ENCODE measurements at places on chromosomes 5 and 9. TPM values are rescaled to one million over a fixed set of nuclear protein-coding genes. Genes with fewer than 3 reads are reported as not detected.

GRCh38 chr5:164336906-164337305 lies 831.5 kb downstream of the MAT2B start:
- no peak overlapping the region for H3K27ac ChIP-seq
- H3K36me3 ChIP-seq: no peaks in the 10 kb centered on the region
- no peak overlapping the region for H3K4me3 ChIP-seq
- DNase-seq: no peak
- no peaks in the 10 kb centered on the region for H3K27me3 ChIP-seq

DNA sequence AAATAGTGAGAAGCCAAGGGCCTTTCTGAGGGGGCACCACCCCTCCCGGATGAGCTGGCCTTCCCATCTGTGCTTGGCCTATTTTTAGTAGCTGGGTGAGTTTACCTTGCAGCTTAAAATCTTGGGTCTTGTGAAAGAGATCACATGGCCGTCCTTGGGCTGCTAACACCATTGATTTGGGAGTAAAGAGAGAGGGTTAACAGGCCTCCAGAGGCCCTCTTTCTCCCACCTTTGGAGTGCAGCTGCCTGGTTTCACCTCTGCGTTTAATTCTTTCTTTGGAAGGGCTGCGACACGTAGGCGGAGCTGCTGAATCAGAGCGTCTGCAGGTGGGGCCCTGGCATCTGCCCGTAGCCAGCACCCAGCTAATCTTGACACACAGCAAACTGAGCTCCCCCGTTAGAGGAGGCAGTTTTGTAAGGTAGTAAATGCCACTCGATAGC lies 12.8 kb downstream of the OLFM1 start:
- peaks cover 19% of the 10 kb centered on the region for H3K27me3 ChIP-seq
- H3K4me3 ChIP-seq: no peak overlapping the region
- no peak for DNase-seq
- H3K36me3 ChIP-seq: no peaks in the 10 kb centered on the region
- H3K27ac ChIP-seq: no peak overlapping the region

DNA sequence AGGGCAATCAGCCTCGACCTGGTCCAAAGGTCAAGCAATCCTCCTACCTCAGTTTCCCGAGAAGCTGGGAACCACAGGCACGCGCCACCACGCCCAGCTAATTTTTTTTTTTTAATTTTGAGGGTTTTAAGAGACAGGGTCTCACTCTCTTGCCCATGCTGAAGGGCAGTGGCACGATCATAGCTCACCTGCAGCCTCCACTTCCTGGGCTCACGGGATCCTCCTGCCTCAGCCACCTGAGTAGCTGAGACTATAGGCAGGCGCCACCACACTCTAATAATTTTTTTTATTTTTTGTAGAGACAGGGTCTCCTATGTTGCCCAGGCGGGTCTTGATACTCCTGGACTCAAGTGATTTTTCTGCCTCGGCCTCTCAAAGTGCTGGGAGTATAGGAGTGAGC lies 1.6 kb downstream of the UIMC1 start:
- peak overlapping the region; percentile 91 for H3K27ac ChIP-seq
- DNase-seq: no peak
- no peaks in the 10 kb centered on the region for H3K27me3 ChIP-seq
- peaks cover 10% of the 10 kb centered on the region for H3K36me3 ChIP-seq
- peaks cover 35% of the 10 kb centered on the region for H3K4me1 ChIP-seq

DNA sequence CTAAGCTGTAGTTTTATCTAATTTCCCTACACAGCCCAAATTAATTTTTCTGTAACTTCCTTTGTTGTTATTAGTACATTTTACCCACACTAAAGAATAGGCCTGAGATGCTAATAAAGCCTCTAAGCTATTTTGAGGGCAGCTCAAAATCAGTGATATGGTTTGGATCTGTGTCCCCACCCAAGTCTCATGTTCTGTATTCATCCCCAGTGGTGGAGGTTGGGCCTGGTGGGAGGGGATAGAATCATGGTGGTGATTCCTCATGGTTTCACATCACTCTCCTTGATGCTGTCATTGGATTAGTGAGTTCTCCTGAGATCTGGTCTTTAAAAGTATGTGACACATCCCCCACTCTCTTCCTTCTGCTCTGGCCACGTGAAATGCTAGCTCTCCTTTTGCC lies 27.3 kb downstream of the LURAP1L start:
- peaks cover 6% of the 10 kb centered on the region for H3K36me3 ChIP-seq
- DNase-seq: no peak
- H3K4me3 ChIP-seq: no peak overlapping the region
- H3K27me3 ChIP-seq: no peaks in the 10 kb centered on the region

DNA sequence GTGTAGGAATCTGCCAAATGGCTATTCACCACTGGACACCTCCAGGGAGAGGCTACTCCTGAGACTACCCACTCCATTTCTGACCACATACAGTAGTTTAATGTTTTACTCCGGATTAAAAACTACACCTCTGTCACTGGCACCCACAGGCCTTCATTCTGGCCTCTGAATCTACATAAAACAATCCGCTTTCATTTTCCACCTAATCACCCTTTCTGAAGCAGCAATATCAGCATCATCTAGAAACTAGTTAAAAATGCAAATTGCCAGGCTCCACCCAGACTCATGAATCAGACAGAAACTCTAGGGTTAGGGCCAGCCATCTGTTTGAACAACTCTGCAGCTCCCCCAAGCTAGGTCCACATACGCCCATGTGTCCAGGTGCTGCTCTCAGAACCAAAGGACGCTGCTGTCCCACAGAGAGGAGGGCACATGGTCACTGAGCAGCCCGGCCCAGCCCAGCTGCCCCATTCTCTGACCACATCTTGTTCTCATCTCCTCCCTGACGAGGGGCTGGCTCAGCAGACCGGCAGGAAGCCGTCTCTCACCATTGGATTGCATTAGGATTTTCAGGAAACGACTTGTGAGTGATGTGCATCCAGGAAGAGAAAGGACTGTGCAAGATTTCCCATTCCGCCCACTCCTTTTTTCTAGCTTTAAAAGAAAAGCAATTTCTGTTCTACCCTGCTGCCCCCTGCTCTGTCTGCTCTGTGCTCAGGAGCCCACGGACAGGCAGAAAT lies 34.7 kb downstream of the ADAM19 start:
- H3K27ac ChIP-seq: peak overlapping the region; percentile 77
- DNase-seq: no peak
- peaks cover 67% of the 10 kb centered on the region for H3K4me1 ChIP-seq
- H3K4me3 ChIP-seq: peak overlapping the region; percentile 75
- peaks cover 5% of the 10 kb centered on the region for H3K36me3 ChIP-seq
- H3K27me3 ChIP-seq: no peaks in the 10 kb centered on the region

DNA sequence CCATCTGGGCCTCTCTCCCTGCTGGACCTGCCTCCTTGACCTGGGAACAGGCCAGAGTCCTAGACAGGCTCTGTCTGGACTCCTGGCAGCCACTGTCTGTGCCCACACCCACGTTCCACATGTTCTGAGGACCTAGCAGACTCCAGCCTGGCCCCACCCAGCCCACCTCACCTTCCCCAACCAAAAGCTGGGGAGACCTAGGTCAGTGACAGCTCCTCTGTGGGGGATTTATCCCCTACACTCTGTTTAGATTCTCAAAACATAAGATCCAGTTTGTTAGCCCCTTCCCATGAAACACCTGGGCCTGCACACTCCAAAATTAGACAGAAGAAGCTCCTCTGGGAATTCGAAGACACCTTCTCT lies 59.8 kb upstream of the ADAMTS2 start:
- H3K4me3 ChIP-seq: no peak overlapping the region
- H3K27ac ChIP-seq: no peak overlapping the region
- peaks cover 8% of the 10 kb centered on the region for H3K36me3 ChIP-seq
- no peaks in the 10 kb centered on the region for H3K4me1 ChIP-seq

GRCh38 chr9:137691646-137692351 lies 73.0 kb downstream of the EHMT1 start:
- no peak overlapping the region for H3K4me3 ChIP-seq
- H3K27me3 ChIP-seq: no peaks in the 10 kb centered on the region
- peaks cover 63% of the 10 kb centered on the region for H3K4me1 ChIP-seq
- H3K27ac ChIP-seq: peak overlapping the region; percentile 30
- no peak for DNase-seq

GRCh38 chr5:96651948-96652753 lies 10.0 kb upstream of the CAST start:
- H3K27ac ChIP-seq: no peak overlapping the region
- H3K36me3 ChIP-seq: no peaks in the 10 kb centered on the region
- no peak for DNase-seq
- H3K4me3 ChIP-seq: no peak overlapping the region
- H3K4me1 ChIP-seq: peaks cover 38% of the 10 kb centered on the region

- H3K4me1 ChIP-seq: peaks cover 7% of the 10 kb centered on the region
- H3K4me3 ChIP-seq: no peak overlapping the region
These were observed 109.6 kb downstream of the FGF1 start for GRCh38 chr5:142576303-142576702.

- no peaks in the 10 kb centered on the region for H3K27me3 ChIP-seq
- no peak overlapping the region for H3K4me3 ChIP-seq
- no peak for DNase-seq
- H3K36me3 ChIP-seq: no peaks in the 10 kb centered on the region
These were observed 307.8 kb downstream of the NR2F1-AS1 start for GRCh38 chr5:93273176-93273575.

DNA sequence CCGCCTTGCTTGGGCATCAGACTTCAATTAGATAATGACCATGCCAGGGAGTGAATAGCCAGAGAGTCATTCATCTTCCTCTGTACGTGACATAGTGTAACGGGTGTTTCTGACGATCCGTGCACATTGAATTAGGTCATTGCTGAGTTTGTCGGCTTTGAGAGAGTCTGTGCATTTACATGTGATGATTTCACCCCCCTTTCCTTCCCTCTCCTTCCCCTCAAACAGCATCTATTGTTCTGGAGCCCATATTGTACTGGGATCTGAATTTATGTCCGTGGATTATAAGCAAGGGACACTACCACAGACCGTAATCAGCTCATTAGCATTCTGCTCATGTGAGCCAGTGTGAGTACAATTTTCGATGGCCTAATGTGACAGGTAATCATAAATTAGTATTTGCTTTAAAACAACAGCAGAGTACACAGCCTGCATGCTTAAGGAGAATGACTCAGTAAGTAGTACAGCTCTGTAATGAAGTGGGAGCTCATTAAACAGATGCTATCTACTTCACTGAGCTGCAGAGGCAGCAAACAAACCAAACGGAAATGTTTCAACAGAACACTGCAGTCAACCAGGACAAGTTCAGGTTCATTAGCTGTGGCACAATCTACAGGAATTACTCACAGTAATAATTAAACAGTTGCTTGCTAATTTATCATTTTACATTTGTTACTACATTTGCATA lies 302.1 kb downstream of the CSNK1G3 start:
- no peaks in the 10 kb centered on the region for H3K4me1 ChIP-seq
- no peak overlapping the region for H3K4me3 ChIP-seq
- H3K27me3 ChIP-seq: no peaks in the 10 kb centered on the region

DNA sequence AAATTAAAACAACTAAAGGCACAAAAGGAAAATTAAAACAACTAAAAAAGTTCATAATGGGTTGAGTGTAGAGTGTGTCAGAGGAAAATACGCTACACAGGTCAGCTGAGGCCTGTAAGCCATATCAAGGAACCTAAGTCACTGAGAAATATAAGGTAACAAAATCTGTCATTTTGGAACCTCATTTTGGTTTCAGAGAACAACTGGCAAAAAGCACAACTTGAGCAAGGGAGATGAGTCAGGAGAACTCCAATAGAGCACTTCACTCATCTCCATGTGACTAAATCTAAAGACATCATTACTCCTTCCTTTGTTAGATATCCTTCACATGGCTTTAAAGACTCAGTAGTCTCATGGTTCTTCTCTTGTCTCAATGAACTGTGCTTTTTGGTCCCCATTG lies 269.4 kb upstream of the POU5F2 start:
- DNase-seq: no peak
- H3K27me3 ChIP-seq: no peaks in the 10 kb centered on the region
- H3K4me3 ChIP-seq: no peak overlapping the region
- H3K4me1 ChIP-seq: peaks cover 7% of the 10 kb centered on the region
- no peak overlapping the region for H3K27ac ChIP-seq

GRCh38 chr5:92941806-92942205 lies 639.2 kb downstream of the NR2F1-AS1 start:
- no peaks in the 10 kb centered on the region for H3K4me1 ChIP-seq
- no peak for DNase-seq
- H3K4me3 ChIP-seq: no peak overlapping the region
- no peaks in the 10 kb centered on the region for H3K27me3 ChIP-seq
- no peak overlapping the region for H3K27ac ChIP-seq

GRCh38 chr5:127891942-127892341 lies 188.8 kb downstream of the CCDC192 start:
- H3K4me1 ChIP-seq: no peaks in the 10 kb centered on the region
- H3K36me3 ChIP-seq: no peaks in the 10 kb centered on the region
- H3K27me3 ChIP-seq: peaks cover 8% of the 10 kb centered on the region
- no peak overlapping the region for H3K27ac ChIP-seq
- DNase-seq: no peak
- H3K4me3 ChIP-seq: no peak overlapping the region

Gene PCDHA11
- not detected for total RNA-seq

- no peaks in the 10 kb centered on the region for H3K4me1 ChIP-seq
- no peak overlapping the region for H3K27ac ChIP-seq
- no peak overlapping the region for H3K4me3 ChIP-seq
- DNase-seq: no peak
These were observed 1034.0 kb downstream of the DTWD2 start for GRCh38 chr5:117954331-117954730.

Gene DMRT2
- total RNA-seq: not detected

DNA sequence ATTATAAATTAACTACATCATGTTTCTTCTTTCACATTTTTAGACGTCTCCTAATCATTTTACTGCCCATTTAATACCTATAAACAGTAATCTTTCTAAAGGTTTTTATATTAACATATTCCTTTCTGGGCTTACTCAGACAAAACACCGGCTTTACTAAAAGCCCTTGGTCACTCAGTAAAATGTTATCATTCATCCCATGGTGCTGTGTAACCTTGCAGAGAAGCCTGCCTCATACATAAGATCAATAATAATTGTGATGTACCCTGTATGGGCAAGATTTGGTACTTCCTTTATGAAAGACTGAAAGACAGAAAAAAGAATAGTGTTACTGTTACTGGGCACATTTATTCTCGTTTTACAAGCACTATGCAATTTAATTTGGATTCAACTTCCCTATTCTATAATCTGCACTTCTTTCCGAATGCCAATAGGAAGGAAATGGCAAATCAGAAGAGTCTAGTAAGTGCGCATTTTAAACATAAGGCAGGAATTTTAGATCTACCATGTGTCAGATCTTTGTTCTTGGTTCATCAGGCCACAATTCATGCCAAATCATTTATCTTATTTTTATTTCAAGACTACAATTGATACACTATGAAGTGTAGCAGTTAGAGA lies 522.2 kb downstream of the CSNK1G3 start:
- no peak overlapping the region for H3K4me3 ChIP-seq
- no peaks in the 10 kb centered on the region for H3K4me1 ChIP-seq
- no peak overlapping the region for H3K27ac ChIP-seq
- no peaks in the 10 kb centered on the region for H3K27me3 ChIP-seq
- no peak for DNase-seq

DNA sequence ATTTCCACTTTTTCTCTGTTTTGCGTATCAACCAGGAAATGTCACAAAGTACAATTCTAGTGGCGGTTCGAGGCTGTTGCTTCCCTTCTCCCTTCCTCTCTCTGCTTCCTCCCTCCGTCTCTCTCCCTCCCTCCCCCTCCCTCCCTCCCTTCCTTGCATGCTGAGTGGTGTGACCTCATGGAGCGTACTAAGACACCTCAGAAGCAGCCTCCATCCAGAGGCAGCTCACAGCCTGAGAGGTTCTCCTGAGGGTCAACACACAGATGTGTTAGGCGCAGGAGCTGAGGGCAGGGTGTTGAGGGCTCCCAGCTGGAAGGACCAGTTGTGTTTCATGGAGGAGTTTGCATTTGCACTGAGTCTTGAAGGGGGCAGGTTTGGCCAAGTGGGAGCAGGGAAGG lies 57.7 kb downstream of the COL5A1 start:
- no peaks in the 10 kb centered on the region for H3K36me3 ChIP-seq
- no peak overlapping the region for H3K27ac ChIP-seq
- no peaks in the 10 kb centered on the region for H3K27me3 ChIP-seq
- H3K4me1 ChIP-seq: no peaks in the 10 kb centered on the region
- H3K4me3 ChIP-seq: no peak overlapping the region

All from natural killer cell treated with Interleukin-12 subunit alpha and Interleukin-12 subunit beta and Interleukin-15 and Interleukin-18, amount 100 ng/mL, for 72 hours (primary cell).